Mucosa of descending colon (tissue), 3 donors: ENCODE measurements at places on chromosomes 13 and 19. TPM values are rescaled to one million over a fixed set of nuclear protein-coding genes. Genes with fewer than 3 reads are reported as not detected.

GRCh38 chr19:8476524-8476923 is 25.9 kb downstream of the PRAM1 start:
- no peak for DNase-seq

DNA sequence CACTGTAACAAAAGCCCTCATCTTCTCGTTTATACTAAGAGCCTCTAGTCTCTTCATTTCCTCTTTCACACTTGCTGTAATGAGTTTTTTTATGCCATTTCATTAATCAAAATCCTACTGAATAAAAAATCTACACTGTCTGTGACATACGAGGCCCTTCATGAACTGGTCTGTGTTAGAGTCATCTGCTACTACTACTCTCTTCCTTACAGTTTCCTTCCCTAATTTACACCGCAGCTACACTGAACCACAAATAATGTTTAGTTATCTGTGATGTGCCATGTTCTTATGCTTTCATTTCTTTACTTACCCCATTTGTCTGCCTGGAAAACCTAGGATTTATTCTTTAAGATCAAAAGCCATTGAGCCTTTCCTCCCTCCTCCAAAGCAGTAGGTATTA is 16.0 kb downstream of the UFM1 start:
- DNase-seq = no peak

GRCh38 chr13:48184260-48184659 is 48.7 kb upstream of the ITM2B start:
- DNase-seq = no peak

- DNase-seq = no peak
Observed at GRCh38 chr13:99157046-99157445, 43.6 kb upstream of the UBAC2 start.

GRCh38 chr13:31598990-31599389 is 140.3 kb upstream of the RXFP2 start:
- DNase-seq = no peak

DNA sequence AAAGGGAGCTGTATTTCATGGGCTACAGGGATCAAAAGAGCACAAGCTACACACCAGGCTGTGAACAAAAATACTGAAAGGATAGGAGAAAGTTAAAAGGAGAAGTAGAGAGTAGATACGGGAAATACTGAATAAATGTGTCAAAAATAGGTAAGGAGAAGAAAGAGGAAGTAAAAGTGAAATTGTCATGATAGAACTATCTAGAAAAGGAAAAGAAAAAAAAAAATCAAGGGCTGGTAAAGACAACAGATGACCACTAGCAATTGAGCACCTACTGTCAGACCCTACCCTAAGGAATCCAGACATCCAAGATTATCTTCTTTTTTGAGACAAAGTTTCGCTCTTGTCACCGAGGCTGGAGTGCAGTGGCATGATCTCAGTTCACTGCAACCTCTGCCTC is 4.8 kb downstream of the RUBCNL start:
- no peak for DNase-seq

DNA sequence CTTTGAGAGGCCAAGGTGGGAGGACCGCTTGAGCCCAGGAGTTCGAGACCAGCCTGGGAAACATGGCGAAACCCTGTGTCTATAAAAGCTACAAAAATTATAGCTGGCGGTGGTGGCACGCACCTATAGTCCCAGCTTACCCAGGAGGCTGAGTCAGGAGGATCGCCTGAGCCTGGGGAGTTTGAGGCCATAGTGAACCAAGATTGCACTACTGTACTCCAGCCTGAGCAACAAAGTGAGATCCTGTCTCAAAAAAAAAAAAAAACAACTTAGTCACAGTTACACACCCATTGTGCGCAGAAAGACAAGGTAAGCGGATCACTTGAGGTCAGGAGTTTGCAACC is 728 bp upstream of the DENND1C start:
- DNase-seq = no peak

- no peak for DNase-seq
Observed at GRCh38 chr19:2045501-2046045, 5.5 kb downstream of the MKNK2 start.

DNA sequence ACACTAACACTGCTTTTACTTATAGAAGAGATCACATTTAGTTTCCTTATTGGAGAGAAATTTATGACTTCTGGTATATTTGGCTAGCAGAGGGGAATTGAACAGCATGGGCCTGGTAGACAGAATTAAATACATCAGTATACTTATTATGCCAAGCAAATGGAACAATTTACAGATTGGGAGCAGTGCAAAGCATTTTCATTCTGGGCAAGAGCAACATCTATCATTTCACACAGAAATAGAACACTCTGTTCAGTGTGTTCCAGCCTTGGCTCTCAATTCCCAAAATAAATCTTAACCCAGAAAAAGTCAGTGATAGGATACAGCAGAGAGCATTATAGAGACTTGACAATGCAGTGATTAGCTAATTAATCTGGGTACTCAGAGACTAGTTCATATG is 604.0 kb upstream of the SLITRK6 start:
- no peak for DNase-seq

- peak; percentile 47 for DNase-seq
Observed at GRCh38 chr19:48874303-48875135, 2.3 kb downstream of the PPP1R15A start.

DNA sequence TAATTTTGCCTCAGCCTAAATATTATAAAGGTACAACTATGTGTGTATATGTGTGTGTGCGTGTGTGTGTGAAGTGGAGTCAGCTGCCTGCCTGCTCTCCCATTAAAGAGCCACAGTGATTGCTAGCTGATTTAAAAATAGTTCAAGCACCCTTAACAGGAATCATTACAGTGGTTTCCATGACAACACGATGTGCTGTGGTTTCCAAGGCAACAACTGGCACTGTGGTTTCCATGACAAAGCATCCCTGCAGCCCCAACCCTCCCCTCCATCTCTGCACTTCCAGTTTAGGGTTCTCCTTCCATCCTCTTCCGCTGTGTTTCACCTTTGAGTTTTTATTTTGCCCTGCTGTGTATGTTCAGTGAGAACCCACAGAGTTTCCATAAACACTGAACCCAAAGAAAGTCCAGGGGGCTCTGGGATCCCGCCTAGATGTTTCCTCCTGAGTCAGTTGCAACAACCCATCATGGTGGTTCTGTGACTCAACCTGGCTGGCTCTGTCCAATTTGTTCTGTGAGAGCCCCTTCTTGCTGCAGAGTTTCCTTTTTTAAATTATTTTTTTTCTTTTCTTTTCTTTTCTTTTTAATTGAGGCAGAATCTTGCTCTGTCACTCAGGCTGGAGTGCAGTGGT is 7.1 kb upstream of the PNMA8A start:
- no peak for DNase-seq

- DNase-seq = no peak
Observed at GRCh38 chr13:59488436-59488835, 675.3 kb downstream of the DIAPH3 start.

Gene ZNF14
- 2.6 TPM for total RNA-seq

Gene CYP4F2
- total RNA-seq = 1.6 TPM

Gene CASP14
- total RNA-seq = not detected

Gene PCDH20
- 6.3 TPM for total RNA-seq

Gene ADGRE1
- total RNA-seq = 0.29 TPM

Gene SYNGR4
- total RNA-seq = not detected

Gene S1PR4
- total RNA-seq = 0.82 TPM
